ENCODE measurements at places on chromosomes 13 and 19.
A peak's percentile ranks its signal among the peaks of the same experiment; 100 is the strongest.

DNA sequence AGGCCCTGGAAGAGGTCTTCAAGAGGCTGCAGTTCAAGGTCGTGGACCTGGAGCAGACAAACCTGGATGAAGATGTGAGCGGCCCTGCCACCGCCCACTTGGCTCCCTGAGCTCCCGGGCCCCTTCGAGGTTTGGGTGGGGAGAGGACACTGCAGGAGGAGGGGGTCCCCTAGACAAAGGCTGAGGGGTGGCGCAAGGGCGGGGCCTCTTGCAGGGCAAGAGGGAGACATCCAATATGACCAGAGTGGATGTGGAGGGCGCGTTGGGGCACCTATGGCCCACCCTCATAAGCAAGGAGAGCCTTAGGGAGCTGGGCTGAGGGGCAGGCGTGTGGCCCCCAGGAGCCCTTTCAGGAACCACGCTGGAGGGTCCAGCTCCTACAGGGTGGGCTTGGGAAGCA, 20.2 kb downstream of the NKPD1 start:
- no peak for DNase-seq

DNA sequence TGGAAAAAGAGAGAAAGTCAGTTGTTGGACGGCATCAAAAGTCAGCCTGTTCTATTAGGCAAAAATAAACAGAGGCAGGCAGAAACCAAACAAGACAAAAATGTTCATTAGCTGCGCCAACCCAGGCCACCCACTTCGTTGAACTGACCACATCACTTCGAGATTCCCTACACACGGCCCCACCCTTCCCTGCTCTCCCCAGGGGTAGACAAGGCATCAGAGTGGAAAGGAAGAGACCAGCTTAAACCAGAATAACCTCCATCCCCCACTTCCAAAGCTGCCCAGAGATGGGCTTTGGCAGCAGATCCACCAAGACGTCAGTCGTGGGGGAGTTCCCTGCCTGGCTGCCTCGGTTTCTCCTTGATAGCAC, 204.6 kb upstream of the TSHZ3 start:
- no peak for DNase-seq

GRCh38 chr13:99303863-99304521, 3.2 kb downstream of the GPR183 start:
- no peak for DNase-seq

- DNase-seq: no peak
Observed at GRCh38 chr19:51271067-51271466, 20.2 kb downstream of the SIGLECL1 start.

- no peak for DNase-seq
Observed at GRCh38 chr19:54551950-54552912, 21.4 kb upstream of the LILRA2 start.

DNA sequence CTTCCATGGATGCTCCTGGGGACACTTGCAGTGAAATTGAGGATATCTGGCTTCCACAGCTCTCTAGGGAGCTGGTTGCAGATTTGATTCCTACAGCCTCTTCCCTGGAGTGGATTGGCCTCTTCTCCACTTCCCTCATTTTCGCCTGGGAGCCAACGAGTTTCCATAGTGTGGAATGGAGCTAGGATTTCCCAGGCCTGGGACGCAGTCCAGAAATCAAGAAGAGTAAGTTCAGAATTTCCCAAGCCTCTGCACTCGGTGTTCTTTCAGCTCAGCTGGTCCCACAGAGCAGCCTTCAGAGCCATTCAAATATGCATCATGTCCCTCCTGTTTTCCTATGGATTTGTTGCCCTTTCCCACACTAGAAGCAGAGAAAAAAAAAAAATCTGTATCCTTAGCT, 68.2 kb downstream of the RAP2A start:
- DNase-seq: no peak

DNA sequence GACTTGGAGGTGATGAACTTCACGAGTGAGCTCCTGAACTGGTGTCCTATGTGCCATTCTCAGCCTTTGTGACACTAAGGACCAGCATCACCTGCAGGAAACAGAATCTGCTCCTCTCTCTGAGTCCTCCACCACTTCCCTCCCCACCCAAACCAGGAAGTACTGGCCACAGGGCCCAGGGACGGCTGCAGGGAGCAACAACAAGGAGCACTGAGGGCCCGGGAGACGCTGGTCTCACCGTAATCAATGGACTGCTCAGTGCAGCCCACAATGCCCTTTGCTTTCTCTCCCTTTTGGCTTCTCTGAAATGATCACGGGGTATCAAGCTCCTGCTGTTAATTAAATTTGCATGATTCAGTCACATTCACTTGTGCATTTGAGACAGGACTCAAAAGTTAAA, 18.6 kb downstream of the PEPD start:
- peak; percentile 17 for DNase-seq

DNA sequence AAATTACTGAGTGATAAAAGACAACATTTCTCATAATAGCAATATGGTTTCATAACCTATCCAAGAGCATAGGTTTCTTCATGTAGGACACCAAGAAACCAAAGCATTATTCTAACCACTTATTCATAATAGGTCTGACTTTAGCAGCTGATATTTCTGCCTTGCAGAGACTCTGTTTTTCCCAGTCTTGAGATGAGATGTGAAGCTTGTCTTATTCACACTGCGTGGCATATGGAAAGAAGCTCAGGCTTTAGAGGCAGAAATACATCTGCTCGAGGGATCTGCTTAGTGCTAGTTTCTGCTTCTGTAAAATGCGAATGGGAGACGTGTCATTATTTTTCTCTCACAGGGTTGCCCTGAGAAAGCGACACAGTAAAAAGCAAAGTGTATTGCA, 232.0 kb upstream of the SPRY2 start:
- no peak for DNase-seq

Measured in DMS53 (cell line).